A549 treated with CpdA at 1 μM for 4 hours (cell line): ENCODE measurements at places on chromosomes 6 and 20. TPM values are rescaled to one million over a fixed set of nuclear protein-coding genes. Genes with fewer than 3 reads are reported as not detected.

KHDC1L gene
- 0.25 to 0.66 TPM (median 0.31 TPM) in 3 of 5 replicates, not detected in the others for total RNA-seq

TLDC2 gene
- not detected in 5 replicates for total RNA-seq

TRIM15 gene
- 0.29 TPM in 1 of 5 replicates, not detected in the others for total RNA-seq

OPRM1 gene
- total RNA-seq = not detected in 5 replicates

BCAS1 gene
- total RNA-seq = 0.50 to 0.84 TPM (median 0.62 TPM) in 5 replicates

SDC4 gene
- 111 to 147 TPM (median 128 TPM) in 5 replicates for total RNA-seq

EFCAB8 gene
- total RNA-seq = not detected in 5 replicates

TPD52L1 gene
- 42.4 to 51.4 TPM (median 42.9 TPM) in 5 replicates for total RNA-seq

OPN5 gene
- not detected in 5 replicates for total RNA-seq

GSS gene
- 52.5 to 61.5 TPM (median 57.1 TPM) in 5 replicates for total RNA-seq

TMEM181 gene
- 13.8 to 16.0 TPM (median 14.8 TPM) in 5 replicates for total RNA-seq

LHFPL5 gene
- total RNA-seq = 0.13 to 0.22 TPM (median 0.16 TPM) in 3 of 5 replicates, not detected in the others

B3GALT4 gene
- total RNA-seq = 0.38 to 0.72 TPM (median 0.55 TPM) in 5 replicates

TSPO2 gene
- total RNA-seq = 0.10 TPM in 1 of 5 replicates, not detected in the others

FAM83B gene
- 0.06 to 0.14 TPM (median 0.07 TPM) in 4 of 5 replicates, not detected in the other for total RNA-seq

ENPP4 gene
- 0.22 to 0.34 TPM (median 0.25 TPM) in 5 replicates for total RNA-seq

SYNDIG1 gene
- 1.5 to 2.2 TPM (median 2.0 TPM) in 5 replicates for total RNA-seq

ZNF311 gene
- 0.16 to 0.37 TPM (median 0.22 TPM) in 5 replicates for total RNA-seq
